ENCODE measurements at places on chromosomes 5 and 9.

DNA sequence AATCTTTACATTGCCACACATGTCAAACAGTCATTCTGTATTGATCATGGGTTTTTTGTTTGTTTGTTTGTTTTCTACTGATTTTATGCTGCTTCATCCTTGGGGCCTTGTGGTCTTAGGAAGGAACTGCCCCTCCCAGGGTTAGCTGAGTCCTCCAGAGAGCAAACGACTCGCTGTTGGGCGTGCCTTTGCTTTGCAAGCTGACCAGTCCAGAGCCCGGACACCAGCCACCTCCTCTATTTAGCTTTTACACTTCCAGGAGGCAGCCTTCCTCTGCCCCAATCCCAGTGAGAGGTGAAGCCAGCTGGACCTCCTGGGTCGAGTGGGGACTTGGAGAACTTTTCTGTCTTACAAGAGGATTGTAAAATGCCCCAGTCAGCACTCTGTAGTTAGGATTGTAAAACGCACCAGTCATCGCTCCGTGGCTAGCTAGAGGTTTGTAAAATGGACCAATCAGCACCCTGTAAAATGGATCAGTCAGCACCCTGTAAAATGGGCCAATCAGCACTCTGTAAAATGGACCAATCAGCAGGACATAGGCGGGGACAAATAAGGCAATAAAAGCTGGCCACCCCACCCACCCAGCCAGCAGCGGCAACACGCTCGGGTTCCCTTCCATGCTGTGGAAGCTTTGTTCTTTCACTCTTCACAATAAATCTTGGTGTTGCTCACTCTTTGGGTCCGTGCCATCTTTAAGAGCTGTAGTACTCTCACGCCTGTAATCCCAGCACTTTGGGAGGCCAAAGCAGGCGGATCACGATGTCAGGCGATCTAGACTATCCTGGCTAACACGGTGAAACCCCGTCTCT is 154.4 kb downstream of the ERCC6L2 start:
- DNase-seq, result no peak

- DNase-seq, result no peak
These were observed 213.2 kb downstream of the TRIO start for GRCh38 chr5:14356305-14356704.

- DNase-seq, result no peak
These were observed 32.2 kb upstream of the MCTP1 start for GRCh38 chr5:95317085-95317484.

GRCh38 chr9:34577400-34578240 is 11.9 kb downstream of the CNTFR start:
- DNase-seq, result no peak

DNA sequence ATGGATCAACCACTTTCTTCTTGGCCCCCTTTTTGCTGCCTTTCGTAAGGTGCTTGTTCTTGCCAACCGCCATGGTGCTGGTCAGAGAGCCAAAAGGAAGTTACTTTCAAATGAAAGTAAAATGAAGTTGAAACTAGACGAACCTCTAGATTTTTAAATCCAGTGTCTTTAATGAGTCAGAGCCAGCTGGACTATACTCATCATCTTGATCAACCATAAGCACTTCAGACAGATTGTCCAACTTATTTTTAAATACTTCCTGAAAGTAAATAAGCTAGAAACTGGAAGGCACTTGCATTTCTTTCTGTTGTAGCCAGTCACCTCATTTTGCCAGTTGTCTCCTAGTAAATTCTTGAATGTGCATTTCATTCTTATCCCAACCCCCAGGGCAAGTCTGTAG is 48.9 kb downstream of the JMY start:
- DNase-seq, result no peak

DNA sequence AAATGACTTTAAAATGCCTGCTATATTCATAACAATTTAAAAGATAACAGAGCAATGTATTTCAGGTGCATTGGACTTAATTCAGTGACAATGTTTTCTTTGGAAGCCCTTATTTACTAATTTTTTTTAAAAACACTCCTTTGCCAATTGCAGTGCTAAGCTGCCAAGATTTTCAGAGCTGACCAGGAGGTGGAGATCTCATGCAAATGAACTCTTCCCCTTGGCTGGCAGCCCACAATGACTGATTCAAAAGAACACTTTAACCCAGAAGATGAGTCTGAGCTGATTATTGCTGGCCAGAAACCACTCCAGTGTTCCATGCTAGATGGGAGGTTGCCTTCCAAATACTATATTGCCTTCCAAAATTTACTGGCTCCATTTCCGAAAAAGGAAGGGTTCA is 128.3 kb upstream of the CCNH start:
- peak; percentile 87 for DNase-seq

DNA sequence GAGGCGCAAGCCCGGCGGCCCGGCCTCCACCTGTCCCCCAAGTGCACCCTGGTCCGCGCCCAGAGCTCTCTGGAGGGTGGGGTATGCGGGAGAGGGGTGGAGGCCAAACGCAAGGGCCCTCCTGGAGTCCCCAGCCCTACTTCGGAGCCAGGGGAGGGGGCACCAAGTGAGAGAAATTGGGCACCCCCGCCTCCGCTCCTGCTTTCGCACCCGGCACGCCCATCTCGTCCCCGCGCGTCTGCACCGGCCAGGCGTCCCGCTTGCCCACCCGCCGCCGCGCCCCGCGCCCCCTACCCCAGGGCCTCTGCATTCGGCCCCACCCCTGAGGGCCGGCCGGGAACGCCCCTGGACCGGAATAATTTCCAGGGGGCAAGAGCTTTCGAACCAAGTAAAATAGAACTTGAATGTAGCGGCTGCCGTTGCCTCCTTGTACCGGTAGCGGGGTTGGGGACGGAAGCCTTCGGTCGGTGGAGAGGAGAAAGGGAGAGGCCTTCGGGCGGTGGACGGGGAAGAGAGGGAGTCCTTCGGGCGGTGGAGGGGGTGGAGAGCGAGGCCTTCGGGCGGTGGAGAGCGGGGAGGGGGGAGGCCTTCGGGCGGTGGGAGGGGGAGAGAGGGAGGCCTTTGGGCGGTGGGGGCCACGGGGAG is 694 bp upstream of the PHPT1 start:
- DNase-seq, result peak; percentile 70

GRCh38 chr5:137164536-137164935 is 334.6 kb downstream of the SPOCK1 start:
- DNase-seq, result no peak

- peak; percentile 87 for DNase-seq
These were observed 186.2 kb downstream of the FANCC start for GRCh38 chr9:95131023-95131943.

DNA sequence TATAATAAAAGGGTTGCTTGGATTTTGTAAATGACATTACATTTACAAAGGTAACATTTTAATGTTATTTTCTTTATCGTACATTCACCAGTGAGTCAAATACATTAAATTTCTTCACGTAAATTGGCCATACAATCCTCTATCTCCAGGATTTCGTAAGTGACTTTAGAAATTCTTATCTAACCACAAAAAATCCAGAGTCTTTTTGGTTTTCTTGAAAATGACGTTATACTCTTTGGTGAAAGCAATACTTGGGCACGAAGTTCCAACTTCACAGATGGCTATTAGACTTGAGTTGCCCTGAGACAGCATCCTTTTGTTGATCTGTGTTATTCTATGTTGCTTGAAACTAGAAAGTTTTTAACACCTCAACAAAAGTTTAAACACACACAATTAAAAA is 87.4 kb upstream of the CDH10 start:
- no peak for DNase-seq

GRCh38 chr5:136137497-136138220 is 5.0 kb downstream of the SMAD5 start:
- no peak for DNase-seq

DNA sequence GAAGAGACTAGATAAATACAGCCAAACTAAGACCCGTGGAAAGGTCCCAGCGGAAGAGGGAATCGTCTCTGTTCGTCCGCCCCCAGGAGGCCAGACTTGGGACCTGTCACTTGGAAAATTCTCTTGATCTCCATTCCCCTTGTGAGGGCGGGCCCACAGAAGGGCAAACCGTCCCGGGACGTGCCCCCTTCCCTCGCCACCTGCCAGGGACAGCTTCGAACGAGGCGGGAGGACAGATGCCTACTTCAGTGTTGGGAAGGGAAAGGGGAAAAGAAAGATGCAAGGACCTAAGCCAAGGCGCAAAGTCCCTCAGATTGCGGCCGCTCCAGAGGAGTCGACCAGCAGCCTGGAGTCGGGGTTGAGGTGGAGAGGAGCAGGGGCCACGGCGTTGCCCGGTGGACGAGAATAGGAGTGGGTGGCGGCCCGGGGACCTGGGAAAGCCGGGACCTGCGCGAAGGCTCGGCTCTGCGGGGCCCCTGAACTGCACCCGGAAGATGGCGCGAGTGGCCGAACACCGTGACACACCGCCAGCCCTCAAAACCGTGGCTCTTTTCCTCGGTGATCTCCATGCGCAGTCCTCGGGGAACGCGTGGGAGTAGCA is 4.4 kb upstream of the EBF1 start:
- no peak for DNase-seq
